Cortex of kidney (tissue), 1 donor: ENCODE measurements at places on chromosomes 2 and 18.

DNA sequence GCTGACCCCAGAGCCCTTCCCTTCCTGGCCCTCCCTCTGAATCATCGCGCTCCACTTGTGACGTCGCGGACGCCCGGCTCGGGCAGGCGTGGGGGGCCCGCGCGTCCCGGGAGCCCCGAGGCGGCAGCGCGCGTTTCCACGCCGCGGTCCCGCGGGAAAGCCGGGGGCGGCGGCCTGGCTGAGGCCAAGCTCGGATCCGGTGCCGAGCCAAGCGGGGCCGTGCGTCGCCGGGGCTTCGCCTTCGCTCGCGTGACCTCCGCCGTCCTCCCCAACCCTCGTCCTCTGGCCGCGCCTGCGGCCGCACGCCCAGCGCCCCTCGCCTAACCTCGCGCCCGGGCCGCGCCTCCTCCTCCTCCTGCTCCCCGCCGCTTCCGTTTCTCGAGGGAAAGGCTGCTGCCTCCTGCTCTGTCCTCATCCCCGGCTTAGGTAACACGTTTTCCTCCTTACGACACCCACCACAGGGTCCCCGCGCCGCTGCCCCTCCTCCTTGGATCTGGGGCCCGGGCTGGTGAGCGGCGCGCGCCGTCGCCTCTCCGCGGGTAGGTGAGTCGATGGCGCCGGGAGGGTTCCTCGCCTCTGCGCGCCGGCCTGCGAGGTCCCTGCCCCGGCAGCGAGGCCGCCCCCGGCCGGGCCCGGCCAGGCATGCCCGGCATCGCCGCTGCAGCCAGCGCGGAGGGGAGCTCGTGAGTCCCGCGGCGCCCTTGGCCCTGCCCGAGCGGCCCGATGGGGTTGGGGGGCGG is at the start of gene INPP1:
Gene INPP1, plus strand, starts transcription at position 54 of the 740 bp plus-strand sequence. CDS start 16,514 bp downstream, outside the sequence.
- DNase-seq = no peak

DNA sequence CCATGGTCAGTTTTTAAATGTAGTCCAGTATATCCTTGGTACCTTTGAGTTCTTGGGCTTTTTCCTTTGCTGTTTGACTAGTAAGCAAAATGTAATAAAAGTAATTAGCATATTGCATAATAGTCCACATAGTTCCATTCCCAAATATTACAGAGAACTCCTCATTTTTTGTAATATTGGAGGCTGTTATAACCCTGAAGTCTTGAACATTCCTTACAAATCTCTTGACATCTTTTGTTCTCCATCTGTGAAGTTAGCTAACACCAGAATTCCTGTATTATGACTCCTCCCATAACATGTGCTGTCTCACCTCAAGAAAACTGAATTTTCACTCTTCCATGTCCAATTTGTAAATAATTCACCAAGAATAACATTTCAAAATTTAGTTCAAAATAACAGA is 17.1 kb downstream of the CREB1 start:
- DNase-seq = no peak

GRCh38 chr2:65574993-65575392 is 142.6 kb upstream of the SPRED2 start:
- DNase-seq = no peak

DNA sequence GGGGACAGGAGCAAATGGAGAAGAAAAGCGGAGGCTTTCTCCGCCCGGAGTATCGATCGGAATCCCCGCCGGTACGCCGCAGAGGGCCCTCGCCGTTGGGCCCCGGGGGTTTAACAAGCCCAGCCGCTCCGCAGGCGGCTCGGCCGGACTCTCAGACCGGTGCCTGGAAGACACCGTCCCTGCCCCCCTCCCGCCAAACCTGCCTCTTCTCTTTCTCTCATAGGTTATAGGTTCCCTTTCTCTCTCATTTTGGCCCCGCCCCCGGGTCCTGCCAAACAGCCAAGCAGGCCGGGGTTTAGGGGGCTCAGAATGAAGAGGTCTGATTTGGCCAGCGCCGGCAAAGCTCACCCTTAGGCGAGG is 4.4 kb downstream of the ONECUT2 start:
- DNase-seq = no peak

DNA sequence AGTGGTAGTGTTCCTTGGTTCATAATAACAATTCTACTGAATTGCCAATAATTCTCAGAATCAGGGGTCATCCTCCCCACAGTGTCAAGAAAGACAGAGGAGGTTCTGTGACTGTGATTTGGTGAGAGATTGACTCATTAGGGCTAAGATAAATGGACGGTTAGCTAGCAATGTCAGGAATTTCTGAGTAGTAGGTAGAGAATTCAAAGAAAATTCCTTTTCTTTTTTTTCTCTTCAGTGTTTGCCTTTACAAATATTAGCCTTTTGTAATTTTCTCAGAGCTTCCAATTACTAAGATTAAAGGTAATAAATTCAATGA is 16.8 kb upstream of the CRIM1 start:
- DNase-seq = no peak

- DNase-seq = no peak
These were observed 28.8 kb upstream of the INHBB start for GRCh38 chr2:120317180-120317533.

DNA sequence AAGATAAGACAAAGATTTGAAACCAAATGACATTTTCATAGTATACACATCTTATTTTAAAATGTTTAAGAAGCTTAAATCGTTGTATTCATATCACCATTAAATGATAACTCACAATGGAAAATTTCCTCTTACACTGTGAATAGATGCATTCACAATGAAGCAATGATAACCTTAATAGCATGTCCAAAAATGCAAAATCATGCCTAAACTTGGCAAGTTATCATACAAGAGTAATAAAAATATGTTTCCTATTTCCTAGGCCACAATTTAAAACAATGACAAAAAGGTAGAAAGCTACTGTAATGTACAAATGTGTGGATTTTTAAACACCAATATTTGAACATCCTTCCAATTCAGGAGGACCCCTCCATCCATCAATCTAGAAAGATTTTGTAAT is 157.4 kb upstream of the GULP1 start:
- DNase-seq = no peak

- DNase-seq = no peak
These were observed 7.8 kb downstream of the FOSL2 start for GRCh38 chr2:28400419-28400818.

- no peak for DNase-seq
These were observed 270.2 kb upstream of the RAB6C start for GRCh38 chr2:129709001-129709955.

DNA sequence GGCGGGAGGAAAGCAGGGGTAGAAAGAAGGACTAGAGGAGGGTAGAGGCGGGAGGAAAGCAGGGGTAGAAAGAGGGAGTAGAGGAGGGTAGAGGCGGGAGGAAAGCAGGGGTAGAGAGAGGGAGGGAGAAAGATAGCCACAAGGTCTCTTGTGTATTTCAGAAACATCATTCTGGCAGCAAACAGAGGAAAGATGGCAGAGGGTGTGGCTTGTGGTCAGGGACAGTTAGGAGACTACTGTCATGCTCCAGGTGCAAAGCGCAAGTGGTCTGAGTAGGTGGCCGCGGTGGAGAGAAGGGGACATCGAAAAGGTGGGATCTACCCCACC is 82.4 kb upstream of the TAF1B start:
- DNase-seq = no peak

GRCh38 chr2:71598526-71598925 is 145.2 kb downstream of the DYSF start:
- DNase-seq = no peak

DNA sequence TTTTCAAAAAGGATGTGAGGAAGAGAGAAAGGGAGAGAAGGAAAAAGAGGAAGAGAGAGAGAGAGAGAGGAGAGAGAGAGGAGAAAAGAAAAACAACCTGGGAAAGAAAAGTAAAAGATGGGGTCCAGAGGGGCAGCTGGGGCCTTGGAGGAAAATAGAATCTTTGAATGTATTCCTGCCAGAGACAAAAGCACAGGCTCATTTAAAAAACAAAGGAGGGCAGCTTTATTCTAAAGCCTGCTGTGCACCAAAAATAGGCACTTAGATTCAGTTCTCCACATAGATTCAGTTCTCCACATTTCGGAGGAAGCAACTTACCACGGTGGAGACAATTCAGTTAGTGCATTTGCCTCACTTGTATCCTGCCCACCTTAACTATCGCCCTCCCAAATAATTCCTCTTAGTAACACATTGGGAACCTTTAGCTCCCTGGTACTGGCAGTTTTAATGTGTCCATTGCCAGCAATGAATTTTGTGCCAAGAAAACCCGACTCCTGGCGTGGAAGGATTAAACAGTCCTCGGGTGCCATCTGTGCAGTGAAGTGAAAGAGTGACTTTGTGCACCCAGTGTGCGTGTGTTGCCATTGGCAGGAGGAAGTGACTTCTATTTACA is 71.3 kb downstream of the DPP4 start:
- DNase-seq = no peak

DNA sequence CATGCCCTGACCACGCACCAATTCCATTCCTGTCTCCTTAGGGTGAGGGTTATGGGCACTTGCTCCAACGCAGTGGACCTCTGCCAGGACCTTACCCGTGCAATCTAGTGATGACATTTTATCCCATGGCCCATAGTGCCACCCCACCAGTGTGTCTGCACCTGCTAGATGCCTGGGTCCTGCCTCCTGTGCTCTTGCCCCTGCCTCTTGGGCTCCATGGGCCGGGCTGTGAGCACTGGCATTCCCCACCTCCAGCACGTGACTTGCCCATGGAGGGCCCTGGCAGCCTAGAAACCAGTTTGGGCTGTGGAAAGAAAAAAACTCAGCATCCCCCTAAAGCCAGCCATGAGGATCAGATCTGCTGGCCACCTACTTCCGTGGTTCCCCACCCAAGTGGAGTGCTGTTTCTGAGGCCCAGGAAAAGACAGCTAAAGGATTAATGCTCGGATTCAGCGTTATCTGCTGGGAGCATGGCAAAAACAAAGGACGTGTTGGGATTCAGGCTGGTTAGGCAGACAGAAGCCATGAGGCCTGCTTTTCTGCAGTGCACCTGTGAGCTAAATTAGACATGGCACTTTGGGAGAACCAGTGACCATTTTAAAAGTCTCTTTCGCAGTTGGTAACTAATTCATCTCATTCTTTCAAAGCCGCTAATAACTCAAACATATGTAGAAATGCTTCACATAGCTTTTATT is 129.2 kb downstream of the ALPK2 start:
- DNase-seq = no peak

DNA sequence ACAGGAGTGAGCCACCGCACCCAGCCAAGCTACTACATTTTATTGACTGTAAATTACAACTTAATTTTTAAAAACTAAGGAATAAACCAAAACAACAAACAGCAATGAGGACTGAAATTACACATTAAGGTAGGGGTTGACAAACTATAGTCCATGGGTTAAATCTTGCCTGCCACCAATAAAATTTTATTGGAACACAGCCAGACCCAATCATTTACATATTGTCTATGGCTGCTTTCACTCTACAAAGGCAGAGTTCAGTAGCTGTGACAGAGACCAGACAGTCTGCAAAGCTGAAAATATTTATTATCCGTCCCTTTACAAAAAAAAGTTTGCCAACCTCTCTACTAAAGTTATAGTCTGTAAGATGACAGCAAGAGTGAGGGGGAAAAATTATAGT is 24.3 kb upstream of the UGP2 start:
- DNase-seq = no peak

DNA sequence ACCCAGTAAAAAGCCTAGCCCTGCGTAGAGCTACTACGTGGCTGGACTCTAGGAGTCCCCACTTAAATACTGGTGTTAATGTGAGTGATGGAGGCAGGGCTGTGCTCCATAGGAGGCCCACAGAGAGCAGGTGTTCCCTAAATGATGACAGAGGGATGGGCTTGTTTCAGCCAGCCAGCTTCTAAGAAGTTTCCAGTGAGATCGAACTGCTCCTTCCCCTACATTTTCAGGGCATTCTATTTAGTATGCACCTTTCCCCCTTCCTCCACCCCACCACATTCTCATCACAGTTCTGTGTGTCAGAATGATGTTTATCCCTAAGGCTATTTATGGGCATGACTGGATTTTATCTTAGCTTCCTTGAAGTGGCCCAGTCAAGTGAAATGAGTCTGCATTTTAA is 213.0 kb downstream of the TRIB2 start:
- no peak for DNase-seq

DNA sequence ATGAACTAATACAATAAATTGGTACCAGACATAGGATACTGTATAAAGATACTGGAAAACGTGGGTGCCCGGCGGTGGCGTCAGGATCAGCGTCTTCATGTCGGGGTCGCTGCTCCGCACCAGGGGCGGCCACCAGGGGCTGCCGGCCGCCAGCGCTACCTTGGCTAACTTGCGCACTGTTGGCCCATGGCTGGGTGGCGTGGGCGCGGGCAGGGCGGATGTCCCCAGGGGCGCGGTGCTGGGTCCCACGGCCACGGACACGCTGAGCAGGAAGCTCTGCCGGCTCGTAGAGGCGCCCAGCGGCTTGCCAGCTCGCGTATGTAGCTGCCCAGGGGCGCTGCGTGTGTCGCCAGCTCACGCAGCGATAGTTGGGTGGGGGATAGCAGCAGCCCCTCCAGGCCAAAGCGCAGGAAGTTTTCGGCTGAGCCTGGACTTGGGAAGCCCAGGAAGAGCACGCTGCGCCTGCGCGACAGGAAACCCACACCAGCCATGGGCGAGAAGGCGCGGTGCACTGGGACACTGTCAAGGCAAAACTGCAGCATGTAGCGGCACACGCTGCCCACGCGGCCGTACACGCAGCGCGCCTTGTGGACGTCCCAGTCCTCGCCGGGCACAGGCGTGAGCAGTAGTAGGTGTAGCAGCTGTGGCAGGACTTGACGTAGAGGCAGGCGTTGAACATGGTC is 299.9 kb downstream of the CCDC74A start:
- DNase-seq = no peak

GRCh38 chr2:230939066-230939591 is 14.1 kb upstream of the GPR55 start:
- no peak for DNase-seq

GRCh38 chr2:108855194-108855593 is 68.6 kb downstream of the CCDC138 start:
- no peak for DNase-seq

GRCh38 chr2:47272905-47273758 is 118.0 kb upstream of the STPG4 start:
- no peak for DNase-seq

DNA sequence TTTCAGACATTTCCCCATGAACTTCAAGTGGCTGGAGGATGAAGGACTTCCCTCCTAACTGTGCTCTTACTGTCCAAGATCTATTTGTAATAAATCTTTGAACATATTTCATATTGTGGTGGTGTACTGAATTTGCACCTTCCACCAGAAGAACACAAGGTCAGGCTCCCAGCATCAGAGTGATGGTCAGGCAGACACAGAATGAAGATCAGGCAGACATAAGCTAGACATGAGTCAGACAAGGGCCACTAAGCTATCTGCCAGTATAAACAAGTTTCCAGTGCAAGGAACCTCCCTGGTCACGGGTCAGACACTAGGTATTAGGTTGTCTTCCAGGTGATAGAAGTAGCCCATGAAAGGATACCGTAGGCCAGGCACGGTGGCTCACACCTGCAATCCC is 20.0 kb downstream of the AQP12B start:
- DNase-seq = no peak

DNA sequence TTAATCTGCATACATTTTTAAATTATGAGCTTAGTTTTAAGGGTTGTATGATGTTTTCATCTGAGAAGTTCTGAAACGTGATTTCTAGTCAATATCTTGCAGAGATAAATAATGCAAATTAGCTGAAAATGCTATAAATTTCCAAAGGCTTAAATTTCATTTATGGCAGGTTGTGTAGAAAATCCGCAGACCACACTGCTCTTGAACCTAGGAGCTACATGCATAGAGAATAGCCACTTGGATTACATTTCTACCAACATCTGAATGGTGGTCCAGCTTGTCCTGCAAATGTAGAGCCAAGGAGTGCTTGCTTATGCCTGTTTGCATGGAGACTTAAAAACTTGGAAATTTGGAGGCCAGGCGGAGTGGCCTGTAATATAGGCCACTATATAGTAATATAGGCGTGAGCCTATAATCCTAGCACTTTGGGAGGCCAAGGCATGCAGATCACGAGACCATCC is 6.8 kb downstream of the MAT2A start:
- no peak for DNase-seq

GRCh38 chr2:67840460-67841068 is 222.2 kb downstream of the C1D start:
- no peak for DNase-seq
